GM23338 (cell line): ENCODE measurements at places on chromosomes 12 and 14. TPM values are rescaled to one million over a fixed set of nuclear protein-coding genes. Genes with fewer than 3 reads are reported as not detected.

The SMOC1 gene
- 1.0 and 1.6 TPM in 2 replicates for total RNA-seq

The NGB gene
- total RNA-seq: 0.27 and 1.0 TPM in 2 replicates

The PRH2 gene
- 0.69 TPM in 1 of 2 replicates, not detected in the other for total RNA-seq

The DEGS2 gene
- total RNA-seq: 0.35 and 0.63 TPM in 2 replicates

The OVCH1 gene
- not detected in 2 replicates for total RNA-seq

DNA sequence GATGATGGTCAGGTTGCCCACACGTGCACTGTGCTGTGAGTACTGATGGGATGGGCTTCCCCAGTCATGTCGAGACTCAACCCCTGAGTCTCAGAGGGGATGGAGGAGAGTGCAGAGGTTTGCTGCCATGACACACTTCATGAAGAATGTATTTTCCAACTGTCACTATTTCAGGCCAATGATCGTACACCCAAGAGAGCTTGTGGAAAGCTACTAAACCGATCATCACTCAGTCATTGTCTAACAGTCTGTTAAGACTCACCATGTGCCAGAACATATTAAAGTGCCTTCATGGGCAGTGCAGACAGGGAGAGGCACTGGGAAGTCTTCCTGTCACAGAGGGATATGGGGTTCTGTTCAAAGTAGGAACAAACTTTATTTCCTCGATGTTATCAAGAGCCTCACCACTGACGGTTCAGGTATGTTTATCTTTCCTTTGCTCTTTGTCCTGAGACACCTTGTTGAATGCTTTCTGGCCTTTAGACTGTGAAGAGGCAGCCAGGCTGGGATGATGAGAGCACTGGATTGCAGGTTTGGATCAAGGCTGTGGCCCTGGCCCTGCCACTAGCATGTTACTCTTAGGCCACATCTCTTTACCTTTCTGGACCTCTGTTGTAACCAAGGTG lies 41.6 kb upstream of the NTF3 start:
- no peak for DNase-seq

DNA sequence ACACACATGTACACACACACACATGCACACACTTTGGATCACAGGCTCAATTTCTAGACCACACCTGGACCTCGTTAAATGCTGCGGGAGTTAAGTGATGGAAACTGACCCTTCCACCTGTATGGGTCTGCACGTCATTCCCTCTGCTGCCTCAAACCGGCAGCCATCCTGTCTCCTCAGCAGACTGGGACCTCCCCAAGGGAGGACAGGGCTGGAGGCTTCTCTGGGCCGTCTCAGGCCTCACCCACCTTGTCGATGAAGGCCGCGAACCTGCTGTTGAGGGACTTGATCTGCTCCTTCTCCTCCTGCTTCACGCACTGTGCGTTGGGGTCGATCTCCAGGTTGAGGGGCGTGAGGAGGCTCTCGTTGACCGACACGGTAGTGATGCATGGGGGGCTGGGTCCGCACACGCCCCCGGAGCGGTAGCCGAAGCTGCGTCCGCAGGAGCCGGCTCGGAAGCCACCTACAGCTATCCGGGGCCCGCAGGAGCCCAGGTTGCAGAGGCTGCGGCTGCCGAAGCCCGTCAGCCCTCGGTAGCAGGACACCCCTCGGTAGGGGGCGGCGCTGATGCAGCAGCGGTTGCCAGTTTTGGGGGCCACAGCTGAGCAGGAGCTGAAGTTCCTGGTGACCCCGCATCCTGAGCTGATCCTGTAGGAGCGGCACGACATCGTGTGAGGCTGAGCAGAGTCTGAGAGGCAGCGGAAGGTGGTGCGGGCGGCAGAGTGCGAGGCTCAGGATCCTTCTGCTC lies at the start of gene KRT85:
Gene KRT85, minus strand, starts transcription at position 744 of the 748 bp plus-strand sequence. Its CDS starts 76 bp downstream, at position 668.
- DNase-seq: peak; percentile 13

GRCh38 chr12:124098887-124099286 lies 125.9 kb downstream of the ZNF664 start:
- DNase-seq: no peak

DNA sequence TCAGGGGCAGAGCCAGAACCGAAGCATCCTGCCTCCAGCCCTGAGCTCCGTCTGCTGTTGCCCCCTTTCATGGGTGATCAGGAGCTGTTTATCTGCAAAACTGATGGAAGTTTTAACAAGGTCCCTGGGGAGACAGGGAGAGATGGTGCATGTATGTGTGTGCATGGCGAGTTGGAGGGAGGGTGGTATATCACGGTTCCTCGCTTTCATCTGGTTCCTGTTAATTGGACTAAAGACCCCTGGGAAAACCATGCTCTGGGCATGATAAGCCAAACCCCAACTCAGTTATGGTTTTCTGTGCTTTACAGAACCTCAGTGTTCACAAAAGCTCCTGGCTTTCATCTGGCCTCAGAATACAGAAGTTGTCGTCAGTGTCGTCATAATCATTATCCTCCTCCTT lies 133.6 kb downstream of the KSR2 start:
- no peak for DNase-seq

GRCh38 chr14:57464008-57464730 lies 29.5 kb downstream of the CCDC198 start:
- no peak for DNase-seq

- no peak for DNase-seq
These were observed 26.6 kb downstream of the FUT8 start for GRCh38 chr14:65439117-65439516.

GRCh38 chr12:49648712-49649003 lies 25.3 kb downstream of the PRPF40B start:
- no peak for DNase-seq

- no peak for DNase-seq
These were observed 64.9 kb upstream of the LMNTD1 start for GRCh38 chr12:25617991-25618390.

- no peak for DNase-seq
These were observed 28.2 kb upstream of the TMEM179 start for GRCh38 chr14:104632781-104633180.

DNA sequence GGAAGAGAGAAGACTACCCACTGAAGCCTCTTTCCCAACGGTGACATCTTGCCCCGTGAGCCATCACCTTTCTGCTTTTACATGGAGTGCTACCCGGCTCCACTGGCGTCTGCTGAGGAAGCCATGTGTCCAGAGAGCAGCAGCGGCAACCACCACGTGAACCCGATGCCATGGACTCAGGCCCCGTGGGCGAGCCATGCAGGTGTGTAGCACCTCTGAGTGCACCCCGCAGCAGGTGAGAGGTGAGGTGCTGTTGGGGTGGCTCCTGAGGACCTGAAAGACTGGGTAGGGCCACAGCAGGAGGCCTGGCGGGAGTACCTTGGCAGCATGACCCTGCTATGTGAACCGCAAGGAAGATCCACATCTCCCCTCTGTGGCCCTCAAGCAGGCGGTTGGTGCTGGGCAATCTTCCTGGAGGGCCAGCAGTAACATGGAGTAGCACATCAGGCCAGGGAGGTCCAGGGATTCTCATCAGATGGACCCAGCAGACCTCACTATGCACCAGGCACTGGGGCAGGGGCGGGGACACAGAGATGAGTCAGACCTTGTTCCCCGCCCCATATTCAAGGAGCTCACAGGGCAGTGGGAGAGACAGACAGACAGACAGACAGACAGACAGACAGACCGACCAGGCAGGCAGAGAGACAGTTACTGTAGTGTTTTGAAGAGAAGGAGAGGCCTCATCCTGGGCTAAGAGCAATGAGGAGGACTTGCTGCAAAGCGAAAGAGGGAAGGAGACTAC lies 129.6 kb downstream of the PAPOLA start:
- DNase-seq: no peak
